ENCODE measurements at places on chromosomes 11 and 22.
A peak's percentile ranks its signal among the peaks of the same experiment; 100 is the strongest.

DNA sequence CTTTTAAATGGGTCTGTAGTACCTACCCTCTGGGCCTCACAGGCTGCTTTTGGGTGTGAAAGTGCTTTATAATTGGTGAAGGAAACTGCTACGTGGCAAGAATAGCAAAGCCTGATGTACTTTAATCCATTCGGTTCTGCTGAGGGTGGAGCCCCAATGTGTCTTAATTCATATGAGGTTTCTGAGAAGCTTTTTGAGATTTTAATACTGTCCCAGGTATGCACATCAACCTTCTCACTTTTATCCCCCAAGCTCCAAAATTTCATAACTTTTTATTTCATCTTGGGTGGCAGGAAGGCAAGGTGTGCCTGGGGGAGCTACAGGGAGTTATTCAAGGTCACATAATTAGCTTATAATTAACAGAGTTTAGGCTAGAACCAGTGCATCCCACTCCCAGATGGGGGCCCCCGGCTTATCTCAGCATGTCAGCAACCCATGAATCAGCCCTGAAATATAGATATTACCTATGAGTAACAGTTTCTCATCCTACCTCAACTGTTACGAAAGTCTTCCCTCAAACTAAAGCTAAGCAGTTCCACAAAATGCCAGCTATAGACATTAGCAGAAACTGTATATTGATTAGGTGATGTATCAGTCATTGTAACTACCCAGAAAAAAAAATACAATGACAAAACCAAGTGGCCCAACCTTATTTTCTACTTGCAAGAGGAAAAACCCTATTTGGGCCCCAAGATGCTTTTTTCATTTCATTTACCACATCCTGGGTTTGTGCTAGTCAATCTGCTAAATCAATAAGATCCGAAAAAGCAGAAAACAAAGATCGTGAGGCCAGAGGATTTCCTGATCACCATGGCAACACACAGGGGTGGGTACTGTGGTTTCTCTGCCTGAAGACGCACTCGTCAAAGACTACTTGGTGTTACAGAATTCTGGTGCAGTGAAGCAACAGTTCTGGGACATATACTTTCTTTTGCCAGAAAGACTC is 26.7 kb downstream of the CD44 start:
- peak; percentile 98 for DNase-seq

- DNase-seq, result no peak
Measured at GRCh38 chr22:31088233-31088986, 7.3 kb downstream of the SMTN start.

DNA sequence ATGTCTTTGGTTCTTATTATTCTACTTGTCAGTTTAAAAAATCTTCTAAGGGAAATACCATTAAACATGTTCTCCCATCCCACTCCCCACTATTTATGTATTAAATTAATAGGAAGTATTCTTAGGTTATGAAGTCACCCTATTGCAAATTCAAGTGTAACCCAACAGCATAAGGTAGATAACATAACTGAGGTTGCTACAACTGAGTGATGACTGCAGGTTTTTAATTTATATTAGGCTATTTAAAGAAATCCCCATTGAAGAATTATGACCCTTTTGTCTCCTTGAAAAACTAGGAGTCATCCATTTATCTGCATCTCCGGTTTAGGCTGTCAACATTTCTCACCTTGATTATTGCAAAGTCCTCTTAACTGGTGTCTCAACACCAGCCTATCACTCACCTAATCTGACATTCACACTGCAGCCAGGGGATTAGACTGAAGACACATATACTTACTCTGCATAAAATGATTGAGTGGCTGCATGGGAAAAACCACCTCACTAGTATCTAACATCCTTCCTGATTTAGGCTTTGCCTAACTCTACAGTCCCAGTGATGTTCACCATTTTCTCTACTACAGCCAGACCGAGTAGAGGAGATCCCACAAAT is 649.4 kb downstream of the CNTN5 start:
- no peak for DNase-seq

GRCh38 chr11:19660076-19660475 is 52.6 kb upstream of the NAV2 start:
- DNase-seq, result no peak

All from natural killer cell (primary cell).